Foreskin fibroblast (primary cell): ENCODE measurements at places on chromosomes 13 and 19.

- no peak for DNase-seq
Observed at GRCh38 chr13:91745967-91746366, 347.5 kb downstream of the GPC5 start.

GRCh38 chr19:55350620-55351315 lies 3.8 kb downstream of the COX6B2 start:
- DNase-seq: no peak

- no peak for DNase-seq
Observed at GRCh38 chr19:10729411-10729810, 11.5 kb downstream of the DNM2 start.

GRCh38 chr19:5253406-5254110 lies 87.1 kb downstream of the PTPRS start:
- peak; percentile 14 for DNase-seq
